Left forelimb (tissue), 1 donor: ENCODE measurements at places on chromosomes 3 and 15.

GRCh38 chr3:196440696-196441095 lies 8.5 kb upstream of the UBXN7 start:
- no peak for DNase-seq

DNA sequence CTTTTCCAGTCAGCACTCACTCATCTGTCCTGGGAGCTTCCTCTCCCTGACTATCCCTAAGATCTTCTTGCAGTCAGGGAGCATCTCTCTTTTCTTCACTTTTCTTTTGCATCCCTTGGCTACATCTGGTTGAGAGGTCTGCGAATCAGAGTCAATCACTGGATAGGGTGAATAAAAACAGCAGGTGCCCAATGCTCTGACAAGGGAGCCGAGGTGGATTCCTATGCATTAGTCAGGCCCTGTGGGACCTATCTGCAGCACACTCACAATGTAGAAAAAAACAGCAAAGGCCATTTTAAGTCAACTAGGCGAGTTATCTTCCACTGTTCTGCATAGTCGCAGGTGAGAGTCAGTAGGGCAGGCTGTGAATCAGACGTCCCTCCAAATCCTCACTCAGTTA lies 35.5 kb downstream of the DZIP1L start:
- no peak for DNase-seq

DNA sequence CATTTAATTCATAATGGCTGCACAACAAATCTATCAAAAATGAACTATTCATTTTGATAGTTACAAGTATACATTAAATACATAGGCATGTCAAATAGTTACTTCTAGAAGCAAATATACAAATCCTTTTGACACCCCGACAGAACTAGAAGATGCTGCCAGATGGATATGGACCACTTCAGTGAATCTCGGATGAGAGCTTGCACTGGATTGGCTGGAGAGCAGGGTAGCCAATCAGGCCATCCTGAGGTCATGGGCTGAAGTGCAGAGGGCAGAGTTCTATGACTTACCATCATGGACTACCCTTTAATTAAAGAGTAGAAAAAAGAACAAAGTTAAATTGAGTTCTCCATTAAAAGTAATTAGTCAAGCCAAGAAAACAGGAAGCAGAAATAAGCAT lies 8.3 kb downstream of the CCNL1 start:
- no peak for DNase-seq

- no peak for DNase-seq
These were observed 193.4 kb upstream of the SEMA6D start for GRCh38 chr15:47523681-47524475.

DNA sequence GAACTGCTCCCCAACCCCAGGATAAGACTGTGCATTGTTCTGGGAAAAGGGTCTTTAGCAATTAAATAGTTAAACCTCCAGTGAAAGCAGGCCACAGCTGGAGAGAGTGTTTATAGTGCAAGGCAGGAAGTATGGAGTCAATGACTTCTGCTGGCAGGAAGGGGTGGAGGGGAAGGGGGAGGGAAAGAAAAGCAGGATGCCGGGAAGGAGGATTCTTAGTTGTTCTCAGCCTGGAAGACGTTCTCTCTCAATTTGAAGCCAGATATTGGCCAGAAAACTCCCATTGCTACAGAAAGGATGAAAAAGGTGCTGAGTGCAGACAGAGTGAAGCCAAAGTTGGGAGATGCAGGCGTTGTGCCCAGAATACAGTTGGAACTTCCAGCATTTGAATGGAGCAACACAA lies 35.7 kb upstream of the ACTL6A start:
- peak; percentile 83 for DNase-seq

DNA sequence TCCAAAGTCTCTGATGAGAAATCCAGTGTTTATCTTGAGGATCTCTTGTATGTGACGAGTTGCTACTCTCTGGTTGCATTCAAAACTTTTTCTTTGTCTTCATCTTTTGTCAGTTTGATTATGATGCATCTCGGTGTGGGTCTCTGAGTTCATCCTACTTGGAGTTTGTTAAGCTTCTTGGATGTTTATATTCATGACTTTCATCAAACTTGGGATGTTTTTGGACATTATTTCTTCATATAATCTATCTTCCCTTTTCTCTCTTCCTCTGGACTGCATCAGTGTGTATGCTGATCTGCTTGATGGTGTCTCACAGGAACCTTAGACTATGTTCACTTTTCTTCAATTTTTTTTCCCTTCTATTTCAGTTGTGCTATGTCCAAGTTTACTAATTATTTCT lies 320.4 kb downstream of the TLE3 start:
- DNase-seq: no peak

DNA sequence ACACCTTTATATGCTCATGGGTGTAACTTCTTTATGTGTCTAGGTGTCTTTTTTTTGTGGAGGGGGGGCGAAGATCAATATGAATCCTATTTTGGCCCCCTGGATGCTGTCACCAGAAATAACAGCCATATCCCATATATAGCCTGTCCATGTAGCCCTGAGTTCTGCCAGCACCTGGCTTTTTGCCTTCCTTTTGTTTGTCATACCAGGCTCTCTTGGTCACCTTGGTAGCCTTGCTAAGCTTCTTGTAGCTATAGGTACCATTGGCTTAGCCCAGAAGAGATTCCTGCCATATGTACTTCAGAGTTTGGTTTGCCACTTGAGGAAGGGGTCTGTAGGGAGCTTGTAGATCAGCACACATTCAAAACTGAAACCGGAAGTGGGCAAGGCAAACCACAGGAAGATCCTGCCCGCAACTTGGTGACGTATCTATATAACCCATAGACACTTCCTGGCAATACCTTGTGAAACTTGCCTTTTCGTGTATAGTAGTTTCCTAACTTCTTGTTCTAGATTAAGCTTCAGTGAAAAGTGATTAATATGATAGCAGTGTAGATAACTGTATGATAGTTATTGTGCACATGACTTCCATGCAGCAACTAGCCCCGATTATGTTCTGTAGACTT lies 11.9 kb downstream of the RASA2 start:
- DNase-seq: no peak

DNA sequence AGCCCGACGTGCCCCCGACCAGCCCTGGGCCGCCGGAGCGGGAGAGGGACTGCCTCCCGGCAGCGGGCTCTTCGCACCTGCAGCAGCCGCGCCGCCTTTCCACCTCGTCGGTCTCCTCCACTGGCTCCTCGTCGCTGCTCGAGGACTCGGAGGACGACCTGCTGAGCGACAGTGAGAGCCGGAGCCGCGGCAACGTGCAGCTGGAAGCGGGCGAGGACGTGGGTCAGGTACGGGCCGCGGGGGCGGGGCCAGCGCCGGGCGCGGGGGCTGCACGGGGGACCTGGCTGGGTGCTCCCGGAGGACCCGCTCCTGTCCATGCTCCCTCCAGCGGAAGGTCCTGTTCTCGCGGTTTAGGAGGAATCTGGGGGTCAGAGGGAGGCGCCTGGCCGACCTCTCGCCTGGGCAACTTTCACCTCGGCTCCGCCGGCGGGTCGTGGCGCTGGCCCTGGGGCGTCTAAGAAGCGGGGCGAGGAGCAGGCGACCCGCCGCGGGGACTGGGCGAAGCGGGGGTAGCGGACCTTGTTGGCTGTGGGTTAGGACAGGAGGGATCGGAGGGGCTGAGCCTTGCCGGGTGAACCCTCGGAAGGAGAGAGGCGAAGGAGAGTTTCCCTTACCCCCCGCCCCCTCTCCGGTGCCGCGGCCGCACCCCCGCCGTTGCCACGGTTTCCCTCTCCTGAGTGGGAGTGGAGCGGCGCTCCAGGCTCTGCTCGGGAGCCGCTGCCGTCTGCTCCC lies 682 bp downstream of the ITPKA start:
- DNase-seq: no peak

DNA sequence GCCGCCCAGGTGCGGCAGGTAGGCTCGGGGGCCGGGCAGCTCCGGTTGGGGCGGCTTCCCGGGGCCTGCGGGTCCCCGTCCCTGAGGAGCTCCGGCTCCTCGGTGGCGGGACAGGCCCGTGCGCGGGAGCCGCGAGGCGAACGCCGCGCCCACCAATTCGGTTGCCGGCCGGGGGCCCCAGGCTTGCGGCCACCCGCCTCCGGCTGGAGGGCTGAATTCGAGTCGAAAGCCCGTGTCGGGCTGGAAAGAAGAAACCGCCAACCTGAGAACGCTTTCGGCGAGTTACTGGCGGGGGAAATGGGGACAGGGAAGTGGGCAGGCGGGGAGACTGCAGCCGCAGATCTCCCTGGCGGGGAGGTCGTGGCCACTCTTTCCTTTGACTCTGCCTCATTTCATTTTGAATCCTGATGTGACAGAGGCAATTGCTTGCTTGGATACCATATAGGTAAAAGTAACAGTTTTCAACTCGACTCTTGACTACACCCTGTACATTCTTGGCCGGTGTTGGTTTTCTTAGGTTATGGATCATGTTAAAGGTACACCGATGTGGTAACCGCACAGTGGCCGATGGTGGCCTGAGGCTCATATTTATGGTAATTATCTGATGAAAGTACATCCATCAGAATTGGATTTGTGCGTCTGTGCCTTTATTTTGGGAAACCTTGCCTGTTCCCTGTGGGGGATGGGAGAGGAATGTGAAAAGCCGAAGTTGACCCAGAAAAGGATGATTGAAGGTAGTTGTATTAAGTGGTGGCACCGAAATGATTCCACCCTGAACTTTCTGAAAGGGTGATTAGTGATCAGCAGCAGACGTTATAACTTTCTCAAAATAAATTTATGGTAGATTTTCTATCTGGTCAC lies 1.7 kb downstream of the B3GNT5 start:
- no peak for DNase-seq

GRCh38 chr3:124826703-124827102 lies 60.5 kb downstream of the ITGB5 start:
- DNase-seq: no peak

DNA sequence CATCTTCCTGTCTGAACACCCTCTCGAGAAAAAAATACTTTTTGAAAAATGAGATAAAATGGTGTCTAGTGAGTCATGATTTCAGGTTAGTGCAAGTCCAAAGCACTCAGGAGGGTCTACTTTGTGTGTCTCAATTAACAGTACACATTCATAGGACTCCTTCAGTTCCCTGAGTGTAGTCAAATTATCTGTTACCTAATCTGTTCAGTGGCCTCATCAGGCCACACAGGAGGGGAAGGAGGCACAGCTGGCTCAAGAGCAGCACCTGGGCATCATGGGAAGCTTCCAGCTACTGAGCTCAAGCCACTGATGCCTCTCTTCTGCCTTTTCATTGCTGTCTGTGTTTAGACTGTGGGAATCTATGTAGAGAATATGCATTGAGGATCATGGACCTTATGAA lies 341.4 kb upstream of the SGO1 start:
- no peak for DNase-seq

DNA sequence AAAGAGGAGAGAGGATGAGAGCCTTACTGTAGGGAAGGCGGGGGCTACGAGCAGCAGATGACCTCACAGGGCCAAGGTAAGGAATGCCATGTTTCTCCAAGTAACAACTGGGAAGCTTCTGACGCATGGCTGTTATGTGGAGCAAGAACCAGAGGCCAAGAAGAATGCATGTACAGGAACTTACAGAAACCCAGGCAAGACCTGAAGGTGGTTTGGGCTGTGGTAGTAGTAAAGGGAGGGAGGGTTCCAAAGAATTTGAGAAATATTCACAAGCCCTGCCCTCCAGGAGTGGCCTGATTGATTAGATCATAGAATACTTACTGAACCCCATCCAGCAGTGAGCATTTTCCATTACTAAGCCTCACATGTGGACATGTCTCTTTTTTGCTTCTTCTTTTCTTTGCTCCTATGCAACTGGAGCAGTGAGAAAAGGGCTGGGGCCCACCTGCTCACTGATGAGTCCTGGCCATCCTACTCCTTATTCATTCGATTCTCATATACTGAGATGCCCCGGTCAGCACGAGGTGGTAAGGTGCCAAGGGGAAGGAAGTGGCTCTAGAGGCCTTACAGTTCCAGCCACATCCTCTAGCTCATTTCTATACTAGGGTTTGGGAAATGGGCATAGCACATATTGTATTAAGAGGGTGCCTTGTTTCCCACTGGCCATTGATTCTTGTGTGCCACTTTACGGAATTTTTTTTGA lies 8.3 kb upstream of the SLC12A8 start:
- DNase-seq: no peak

- no peak for DNase-seq
These were observed 4.1 kb upstream of the UTS2B start for GRCh38 chr3:191334346-191334893.

- DNase-seq: no peak
These were observed 53.9 kb upstream of the ACKR4 start for GRCh38 chr3:132543011-132543739.

GRCh38 chr3:63731866-63732265 lies 79.4 kb downstream of the SNTN start:
- DNase-seq: no peak

- no peak for DNase-seq
These were observed 33.1 kb upstream of the LIPC start for GRCh38 chr15:58398643-58399042.

GRCh38 chr3:197397838-197398237 lies 99.4 kb upstream of the DLG1 start:
- no peak for DNase-seq

- DNase-seq: no peak
These were observed 1.3 kb downstream of the HHLA2 start for GRCh38 chr3:108297647-108298046.

- no peak for DNase-seq
These were observed 72.6 kb upstream of the CTXND1 start for GRCh38 chr15:80324545-80325080.

DNA sequence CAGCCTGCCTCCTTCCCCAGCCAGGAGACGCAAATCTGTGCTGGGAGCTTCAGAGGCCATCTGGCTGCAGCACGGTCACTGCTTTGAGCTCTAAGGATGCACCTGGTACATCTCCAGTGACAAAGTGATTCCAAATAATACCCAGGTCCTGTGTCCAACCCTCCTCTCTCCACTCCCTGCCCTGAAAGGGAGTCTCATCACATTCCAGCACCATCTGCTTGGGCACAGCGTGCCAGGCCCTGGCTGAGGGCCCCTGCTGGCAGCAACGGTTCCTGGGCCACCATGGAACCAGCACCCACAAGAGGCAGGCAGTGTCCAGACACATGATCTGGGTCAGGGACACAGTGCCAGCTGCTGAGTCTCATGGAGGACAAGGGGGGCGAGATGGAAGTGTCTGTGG lies 81.3 kb downstream of the MTHFS start:
- no peak for DNase-seq

DNA sequence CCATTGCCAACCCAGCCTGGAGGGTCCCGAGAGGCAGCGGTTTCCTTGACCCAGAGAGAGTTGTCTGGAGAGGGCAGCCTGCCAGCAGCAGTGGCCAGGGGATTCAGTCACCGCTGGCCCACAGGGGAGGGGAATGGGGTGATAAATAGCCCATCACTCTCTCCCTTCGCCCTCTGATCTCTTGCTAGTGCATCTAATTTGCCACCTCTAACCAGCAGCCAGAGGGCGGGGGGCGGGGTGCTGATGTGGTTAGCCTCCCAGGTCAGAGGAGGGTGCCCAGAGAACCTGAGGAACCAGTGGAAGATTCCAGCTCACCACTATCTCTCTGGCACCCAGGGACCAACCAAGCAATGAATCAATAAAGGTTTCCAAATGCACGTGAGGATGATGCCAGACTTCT lies 35.1 kb upstream of the SLC6A11 start:
- DNase-seq: no peak

- no peak for DNase-seq
These were observed 121.8 kb upstream of the NLGN1 start for GRCh38 chr3:173275740-173276139.

- no peak for DNase-seq
These were observed 61.3 kb downstream of the ZDHHC19 start for GRCh38 chr3:196149831-196150301.

GRCh38 chr15:100384108-100384410 lies 42.3 kb upstream of the ADAMTS17 start:
- DNase-seq: no peak
